ENCODE measurements at places on chromosomes 1 and 21.

- DNase-seq, result no peak
Measured at GRCh38 chr21:34500191-34500590, 11.8 kb downstream of the KCNE1 start.

DNA sequence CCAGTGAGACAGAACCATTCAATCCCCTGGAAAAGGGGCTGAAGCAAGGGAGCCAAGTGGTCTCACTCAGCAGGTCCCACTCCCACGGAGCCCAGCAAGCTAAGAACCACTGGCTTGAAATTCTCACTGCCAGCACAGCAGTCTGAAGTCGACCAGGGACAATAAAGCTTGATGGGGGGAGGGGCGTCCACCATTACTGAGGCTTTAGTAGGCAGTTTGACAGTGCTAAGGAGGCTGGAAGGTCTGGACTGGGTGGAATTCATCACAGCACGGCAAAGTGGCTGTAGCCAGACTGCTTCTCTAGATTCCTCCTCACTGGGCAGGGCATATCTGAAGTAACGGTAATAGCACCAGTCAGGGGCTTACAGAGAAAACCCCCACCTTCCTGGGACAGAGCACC lies 105.4 kb upstream of the GORAB start:
- no peak for DNase-seq

- peak; percentile 88 for DNase-seq
Measured at GRCh38 chr1:208652296-208653160, 408.3 kb upstream of the PLXNA2 start.

- DNase-seq, result no peak
Measured at GRCh38 chr1:8706995-8707396, 110.4 kb downstream of the RERE start.
